ENCODE measurements at places on chromosomes 2 and 18.
A peak's percentile ranks its signal among the peaks of the same experiment; 100 is the strongest.

DNA sequence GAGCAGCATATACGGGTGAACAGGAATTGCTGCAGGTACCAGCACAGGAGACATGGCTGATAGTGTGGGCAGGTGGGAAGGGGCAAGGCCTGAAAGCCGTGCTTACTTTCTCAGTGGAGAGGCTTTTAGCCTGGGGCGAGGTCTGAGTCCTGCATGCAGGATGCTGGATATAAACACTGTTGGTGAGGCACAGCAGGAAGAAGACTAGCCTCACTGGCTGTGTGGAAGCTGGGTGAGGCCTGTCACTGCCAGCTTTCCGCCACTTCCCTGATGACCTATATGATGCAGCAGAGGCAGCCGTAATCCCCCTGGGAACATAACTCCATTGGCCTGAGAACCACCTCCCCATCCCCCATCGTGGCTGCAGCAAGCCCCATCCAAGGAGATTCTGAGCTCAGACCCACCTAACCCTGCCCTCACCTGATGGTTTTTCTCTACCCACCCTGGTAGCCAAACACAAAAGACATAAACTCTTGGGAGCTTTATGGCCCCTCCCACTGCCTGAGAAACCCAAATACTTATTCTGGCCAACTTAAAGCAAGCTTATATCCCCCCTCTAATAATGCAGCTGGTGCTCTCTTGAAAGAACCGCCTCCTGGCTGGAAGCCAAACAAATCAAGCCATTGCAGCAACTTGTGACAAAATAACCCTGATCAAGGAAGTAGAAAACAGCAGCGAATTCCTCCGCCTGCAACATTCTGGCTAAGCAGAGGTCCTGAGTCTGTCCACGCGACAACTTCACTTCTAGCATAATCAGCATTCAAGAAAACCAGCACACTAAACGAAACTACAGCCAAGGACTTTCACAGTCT is 54.6 kb upstream of the DSC1 start:
- DNase-seq = no peak

DNA sequence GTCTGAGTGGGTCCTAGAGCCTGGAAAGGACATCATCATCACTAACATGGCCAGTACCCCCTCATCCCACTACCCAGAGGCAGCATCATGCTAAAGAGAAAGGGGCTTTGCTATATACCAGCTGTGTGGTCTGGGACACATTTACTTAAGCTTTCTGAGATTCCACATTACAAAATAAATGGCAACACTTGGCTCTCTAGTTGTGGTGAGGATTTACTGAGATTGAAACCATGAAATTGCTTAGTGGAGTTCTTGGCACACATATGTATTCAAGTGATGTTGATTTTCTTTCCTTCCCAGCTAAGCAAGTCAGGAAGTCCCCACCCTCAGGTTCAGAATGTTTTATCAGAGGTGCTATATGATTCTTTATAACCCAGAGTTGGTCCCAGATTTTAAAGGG is 362.0 kb downstream of the CLIP4 start:
- no peak for DNase-seq

DNA sequence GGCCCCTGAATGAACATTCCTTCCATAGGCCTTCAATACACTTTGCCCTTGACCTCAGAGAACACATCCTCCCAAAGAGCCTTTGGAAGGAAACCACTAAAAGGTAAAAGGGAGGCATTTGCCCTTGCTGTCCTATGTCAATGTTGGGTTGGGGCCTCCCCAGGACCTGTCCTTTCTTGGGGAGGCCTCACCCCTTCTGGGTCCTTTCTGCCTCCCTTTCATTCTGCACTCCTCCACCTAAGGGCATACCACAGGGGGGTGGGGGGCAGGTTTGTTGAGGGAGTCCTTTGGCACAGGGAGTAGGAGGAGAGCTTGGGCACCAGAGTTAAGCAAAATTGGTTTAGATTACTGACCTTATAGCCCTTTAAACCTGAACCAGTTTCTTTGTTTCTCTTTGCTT is 32.5 kb upstream of the ATP6V1B1 start:
- no peak for DNase-seq

DNA sequence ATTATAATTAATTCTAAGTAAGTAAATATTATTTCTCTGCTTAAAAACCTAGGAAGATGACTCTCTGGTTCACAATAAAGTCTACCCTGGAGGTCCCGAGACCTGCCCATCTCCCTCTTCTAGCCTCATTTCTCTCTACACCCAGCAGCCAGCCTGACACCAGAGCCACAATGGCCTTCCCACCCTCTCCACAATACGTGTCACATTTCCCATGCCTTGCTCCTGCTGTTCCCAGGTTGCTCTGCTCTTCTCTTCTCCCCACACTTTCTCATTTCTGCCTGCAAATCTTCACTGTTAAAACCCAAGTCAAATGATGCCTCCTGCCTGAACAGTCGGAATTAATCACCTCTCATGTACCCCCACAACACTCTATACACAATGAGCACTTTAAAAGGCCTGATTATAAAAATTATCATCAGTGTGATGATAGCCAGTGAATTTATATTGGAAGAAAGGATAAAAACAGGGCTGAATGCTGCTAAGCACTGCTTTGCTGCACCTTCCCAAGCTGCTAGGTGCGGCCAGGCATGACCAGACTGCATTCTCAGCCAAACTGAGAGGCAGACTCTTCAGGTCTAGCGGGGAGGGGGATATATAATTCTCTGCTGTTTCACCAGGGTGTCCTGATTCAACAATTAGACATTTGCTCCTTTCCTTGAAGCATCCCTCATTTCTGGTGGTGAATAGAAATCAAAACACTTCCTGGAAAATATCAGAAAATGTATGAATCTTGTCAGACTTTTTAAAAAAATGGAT is 160.6 kb downstream of the DTNA start:
- DNase-seq = no peak

GRCh38 chr18:31741097-31741735 is 19.5 kb downstream of the SLC25A52 start:
- peak; percentile 30 for DNase-seq

- DNase-seq = no peak
Observed at GRCh38 chr2:205808486-205809121, 126.3 kb downstream of the NRP2 start.

GRCh38 chr2:219174146-219174545 is 2.6 kb downstream of the CNPPD1 start:
- no peak for DNase-seq

- DNase-seq = no peak
Observed at GRCh38 chr2:11809586-11810236, 63.3 kb downstream of the LPIN1 start.

DNA sequence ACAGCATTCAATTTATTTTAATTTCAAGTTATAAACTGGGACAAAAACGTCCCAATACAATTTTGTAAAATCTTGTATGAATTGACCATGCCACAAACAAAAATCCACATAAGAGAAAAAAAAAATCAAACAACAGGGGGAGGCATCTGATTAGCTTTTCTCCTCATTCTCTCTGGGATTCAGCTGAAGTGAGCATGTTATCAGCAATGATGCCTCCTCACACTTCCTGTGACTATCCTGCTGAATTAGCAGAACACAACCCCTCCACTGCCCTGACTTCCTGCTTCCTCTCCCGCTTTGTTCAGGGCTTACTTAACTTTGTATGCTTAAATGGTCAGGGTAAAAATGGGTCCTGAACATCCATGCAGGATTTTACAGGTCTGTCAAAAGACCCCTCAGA is 132.2 kb upstream of the ITGB6 start:
- DNase-seq = no peak

DNA sequence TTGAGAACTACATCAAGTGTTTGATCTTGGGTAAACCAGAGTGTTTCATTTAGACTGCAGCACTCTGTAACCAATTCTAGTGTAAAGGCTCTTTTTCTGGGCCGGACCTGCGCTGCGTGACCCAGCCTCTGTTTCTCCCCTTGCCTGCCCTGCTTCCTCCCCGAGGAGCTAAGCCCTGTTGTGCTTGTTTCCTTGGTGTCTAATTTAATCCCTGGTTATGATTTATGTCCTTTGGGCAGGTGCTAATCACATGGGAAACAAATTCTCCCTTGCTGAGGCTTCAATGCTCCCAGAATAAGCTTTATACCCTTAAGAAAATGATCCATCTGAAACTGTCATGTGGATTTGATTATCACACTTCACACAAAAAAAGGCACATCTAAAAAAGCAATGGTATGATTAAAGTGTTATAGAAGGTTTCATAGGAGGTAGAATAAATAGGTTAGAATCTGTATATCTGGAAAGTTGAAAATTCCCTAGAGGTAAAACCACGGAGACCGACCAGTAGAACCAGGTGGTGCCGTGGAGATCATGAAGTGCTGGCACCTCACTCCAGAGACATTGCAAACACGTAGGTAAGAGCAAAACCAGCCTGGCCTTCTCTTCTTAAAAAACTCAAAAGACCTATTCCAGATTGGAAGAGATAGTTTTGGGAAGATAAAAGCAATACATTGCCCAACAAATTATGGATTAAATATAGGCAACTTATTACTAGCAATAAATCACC is 31.0 kb upstream of the SLC9A2 start:
- no peak for DNase-seq

DNA sequence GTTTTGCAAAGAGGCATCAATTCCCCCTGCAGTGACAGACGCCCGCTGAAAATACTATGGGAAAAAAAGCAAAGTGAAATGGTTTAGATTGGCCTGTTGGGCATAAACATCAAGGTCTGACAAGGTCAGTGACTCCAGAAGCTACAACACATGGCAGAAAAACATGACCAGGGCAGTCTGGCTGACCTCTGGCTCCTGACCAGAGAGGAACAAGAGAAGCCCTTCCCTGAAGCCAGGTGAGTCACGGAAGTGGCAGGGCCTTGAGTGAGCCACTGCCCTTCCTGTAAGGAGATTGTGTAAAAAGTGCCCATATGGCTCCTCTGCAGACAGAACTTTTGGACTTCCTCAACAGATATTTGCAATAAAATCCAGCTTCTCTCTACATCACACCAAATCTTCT is 72.0 kb downstream of the DNER start:
- no peak for DNase-seq

DNA sequence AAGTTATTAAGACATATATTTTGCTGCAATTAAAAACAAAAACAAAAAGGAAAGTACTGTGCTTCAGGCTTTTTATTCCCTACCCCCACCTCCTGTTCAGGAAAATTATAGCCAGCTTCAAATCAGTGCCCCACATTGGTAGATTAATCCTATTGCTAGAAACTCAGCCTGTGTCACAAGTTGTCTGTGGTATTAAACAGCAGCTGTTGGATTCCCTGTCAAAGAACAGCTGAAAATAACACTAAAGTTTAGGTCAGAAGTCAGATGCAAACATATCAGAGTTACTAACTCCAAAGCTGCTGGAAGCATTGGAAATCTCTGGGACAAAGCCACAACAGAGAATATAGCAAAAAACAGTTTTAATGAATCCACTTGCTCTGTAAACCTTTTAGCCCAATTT is 818 bp upstream of the CCDC141 start:
- DNase-seq = no peak

DNA sequence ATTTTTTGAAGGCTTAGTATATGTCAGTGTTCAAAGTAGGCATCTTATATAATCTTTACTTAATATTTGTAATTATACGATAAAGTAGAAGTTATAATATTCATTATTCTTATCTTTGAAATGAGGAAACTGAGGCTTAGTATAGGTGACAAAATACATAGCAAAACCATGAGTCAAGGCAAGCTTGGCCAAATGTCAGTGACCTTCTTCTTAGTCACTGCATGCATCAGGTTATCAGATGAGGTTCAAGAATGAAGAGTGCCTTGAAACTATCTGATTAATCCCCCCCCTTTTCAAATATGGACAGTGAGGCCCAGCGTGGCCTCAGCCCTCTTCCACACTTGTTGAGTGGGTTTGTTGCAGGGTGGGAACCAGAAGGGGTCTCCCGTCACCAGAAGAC is 59.3 kb downstream of the PMAIP1 start:
- DNase-seq = no peak

DNA sequence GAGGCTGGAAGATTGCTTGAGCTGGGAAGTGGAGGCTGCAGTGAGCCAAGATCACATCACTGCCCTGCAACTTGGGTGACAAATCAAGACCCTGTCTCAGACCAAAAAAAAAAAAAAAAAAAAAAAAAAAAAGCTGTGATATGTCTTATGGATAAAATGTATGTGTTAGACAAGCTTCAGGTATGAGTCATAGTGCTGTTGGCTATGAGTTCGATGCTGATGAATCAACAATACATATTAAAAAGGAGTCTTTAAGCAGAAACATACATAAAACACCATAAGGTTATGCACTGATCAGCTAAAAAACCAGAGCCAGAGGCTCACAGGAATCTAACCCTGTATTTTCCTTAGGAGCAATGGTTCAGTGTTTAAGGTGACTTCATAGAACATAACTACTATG is 332.3 kb downstream of the NCKAP5 start:
- DNase-seq = no peak

- no peak for DNase-seq
Observed at GRCh38 chr2:46003903-46004473, 293.2 kb upstream of the EPAS1 start.

GRCh38 chr18:75378376-75379315 is 48.9 kb downstream of the SMIM21 start:
- DNase-seq = no peak

GRCh38 chr18:56488739-56489138 is 149.7 kb downstream of the TXNL1 start:
- no peak for DNase-seq
